ENCODE measurements at places on chromosomes 3 and 15. TPM values are rescaled to one million over a fixed set of nuclear protein-coding genes. Genes with fewer than 3 reads are reported as not detected.

GRCh38 chr3:111538681-111539083 lies 3.3 kb upstream of the CD96 start:
- DNase-seq = no peak

DNA sequence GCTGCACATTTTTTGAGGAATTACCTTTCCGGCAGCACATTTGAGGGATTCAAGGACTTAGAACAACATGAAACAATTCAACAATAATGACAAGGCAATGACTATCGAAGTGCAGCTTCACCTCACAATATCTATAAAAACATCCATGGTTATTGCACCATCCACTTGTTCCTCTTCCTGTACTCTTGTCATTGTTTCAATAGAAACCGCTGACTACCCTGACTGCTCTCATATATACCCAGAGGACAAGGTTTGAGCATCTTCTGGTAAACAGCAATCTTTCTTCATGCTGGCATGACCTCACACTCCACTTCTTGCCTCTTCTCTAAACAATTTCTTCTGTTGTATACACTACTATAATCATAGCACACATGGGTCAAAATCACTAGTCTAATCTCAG lies 864.9 kb downstream of the FHIT start:
- DNase-seq = no peak

GRCh38 chr3:191774485-191774884 lies 313.5 kb downstream of the PYDC2 start:
- DNase-seq = no peak

DNA sequence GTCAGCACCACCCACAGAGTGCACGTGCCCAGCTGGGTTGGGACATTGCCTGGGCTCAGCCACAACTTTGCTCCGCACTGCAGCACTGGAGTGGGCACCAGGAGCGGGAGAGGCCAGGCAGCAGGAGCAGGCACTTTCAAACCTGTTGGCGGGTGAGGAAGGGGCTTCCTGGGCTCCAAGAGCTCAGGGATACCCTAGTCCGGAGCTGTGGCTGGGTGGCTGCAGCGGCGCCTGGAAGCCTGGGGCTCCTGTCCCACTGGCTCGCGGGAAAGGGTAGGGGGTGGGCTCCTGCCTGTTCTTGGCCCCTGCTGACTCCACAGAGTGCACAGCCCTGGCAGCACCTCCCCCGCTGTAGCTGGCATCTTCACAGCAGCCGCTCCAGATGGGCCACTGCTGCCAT lies 417.6 kb upstream of the RGMA start:
- DNase-seq = no peak

- no peak for DNase-seq
Measured at GRCh38 chr15:40472171-40472727, 1.5 kb downstream of the CHST14 start.

DNA sequence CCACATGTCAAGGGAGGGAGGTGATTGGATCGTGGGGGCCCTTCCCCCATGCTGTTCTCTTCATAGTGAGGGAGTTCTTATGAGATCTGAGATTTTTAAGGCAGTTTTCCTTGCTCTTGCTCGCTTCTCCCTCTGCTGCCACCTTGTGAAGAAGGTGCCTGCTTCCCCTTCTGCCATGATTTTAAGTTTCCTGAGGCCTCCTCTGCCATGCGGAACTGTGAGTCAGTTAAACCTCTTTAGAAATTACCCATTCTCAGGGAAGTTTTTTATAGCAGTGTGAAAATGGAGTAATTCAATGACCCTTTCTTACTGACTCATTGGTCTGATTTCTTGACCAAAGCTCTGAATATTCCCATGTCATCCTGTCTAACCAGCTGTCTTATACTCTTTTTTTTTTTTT lies 484.4 kb upstream of the TPRG1 start:
- no peak for DNase-seq

- DNase-seq = no peak
Measured at GRCh38 chr3:21062831-21063294, 688.1 kb downstream of the ZNF385D start.

- no peak for DNase-seq
Measured at GRCh38 chr15:66748708-66749035, 46.6 kb downstream of the SMAD6 start.

DNA sequence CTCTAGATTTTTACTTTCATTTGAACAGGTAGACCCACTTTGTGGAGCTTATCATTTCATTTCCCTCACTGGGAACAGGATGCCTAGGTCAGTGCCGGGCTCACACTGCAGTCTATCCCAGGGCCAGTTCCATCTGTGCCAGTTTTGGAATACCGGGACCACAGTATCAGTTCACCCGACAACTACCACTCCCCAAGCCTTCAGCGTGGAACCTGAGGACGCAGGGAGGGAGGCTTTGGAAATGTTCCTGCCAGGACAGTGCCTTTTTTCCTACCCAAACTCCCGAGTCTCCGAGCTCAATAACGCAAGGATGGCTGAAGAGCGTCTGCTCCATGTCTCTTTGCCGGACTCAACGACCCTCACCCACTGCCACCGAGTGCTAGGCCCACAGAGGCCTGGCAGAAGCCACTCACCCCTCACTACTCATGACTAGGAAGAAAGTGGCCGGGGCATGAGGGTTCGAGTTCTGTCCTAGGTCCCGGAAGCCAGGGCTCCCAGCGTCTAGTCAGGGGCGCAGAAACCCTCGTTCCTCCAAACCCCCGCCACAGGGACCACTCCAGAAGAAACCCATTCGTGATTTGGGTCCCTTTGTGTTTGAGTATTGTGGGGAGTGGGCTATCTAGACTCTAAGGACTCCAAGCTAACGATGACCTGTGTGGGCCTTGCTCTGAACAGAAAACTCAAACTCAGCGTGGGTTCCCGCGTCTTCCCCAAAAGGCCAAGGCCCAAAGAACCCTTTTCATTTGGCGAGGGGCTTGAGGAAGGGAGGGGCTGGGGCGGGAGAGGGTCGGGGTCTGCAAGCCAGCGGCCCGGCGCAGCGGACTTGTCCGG lies 11.4 kb downstream of the ZIC1 start:
- DNase-seq = no peak

DNA sequence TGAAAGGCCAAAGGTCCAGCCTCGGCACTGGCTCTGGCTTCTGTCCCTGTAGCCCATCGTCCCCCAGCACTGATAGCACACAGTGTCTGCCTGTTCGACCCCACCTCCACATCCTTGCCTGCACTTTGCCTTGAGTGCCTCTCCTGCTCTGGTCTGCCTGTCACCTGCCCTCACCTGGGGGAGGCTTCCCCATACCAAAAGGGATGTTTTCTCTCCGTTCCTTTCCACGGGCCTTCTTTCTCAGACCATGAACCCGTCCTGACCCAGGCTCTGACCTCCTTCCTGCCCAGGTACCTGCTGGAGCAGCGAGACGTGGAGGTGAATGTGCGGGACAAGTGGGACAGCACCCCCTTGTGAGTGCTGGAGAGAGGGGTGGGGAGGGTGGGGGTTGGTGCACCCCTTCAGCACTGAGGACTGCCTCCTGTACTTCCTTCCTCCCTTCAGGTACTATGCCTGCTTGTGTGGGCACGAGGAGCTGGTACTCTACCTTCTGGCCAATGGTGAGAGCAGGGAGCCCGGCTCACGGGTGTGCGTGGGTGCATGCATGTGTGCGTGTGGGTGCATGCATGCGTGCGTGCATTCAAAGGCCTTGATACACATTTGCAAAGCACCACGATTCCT lies 1.5 kb downstream of the ABTB1 start:
- DNase-seq = peak; percentile 14

- no peak for DNase-seq
Measured at GRCh38 chr3:58681863-58682262, 15.3 kb upstream of the FAM3D start.

TIGIT gene
- 30.4 TPM for total RNA-seq

ACP3 gene
- total RNA-seq = not detected

CHCHD6 gene
- 4.0 TPM for total RNA-seq

CADM2 gene
- total RNA-seq = not detected

SKOR1 gene
- total RNA-seq = 0.23 TPM
